ENCODE measurements at places on chromosomes 13 and 19.

DNA sequence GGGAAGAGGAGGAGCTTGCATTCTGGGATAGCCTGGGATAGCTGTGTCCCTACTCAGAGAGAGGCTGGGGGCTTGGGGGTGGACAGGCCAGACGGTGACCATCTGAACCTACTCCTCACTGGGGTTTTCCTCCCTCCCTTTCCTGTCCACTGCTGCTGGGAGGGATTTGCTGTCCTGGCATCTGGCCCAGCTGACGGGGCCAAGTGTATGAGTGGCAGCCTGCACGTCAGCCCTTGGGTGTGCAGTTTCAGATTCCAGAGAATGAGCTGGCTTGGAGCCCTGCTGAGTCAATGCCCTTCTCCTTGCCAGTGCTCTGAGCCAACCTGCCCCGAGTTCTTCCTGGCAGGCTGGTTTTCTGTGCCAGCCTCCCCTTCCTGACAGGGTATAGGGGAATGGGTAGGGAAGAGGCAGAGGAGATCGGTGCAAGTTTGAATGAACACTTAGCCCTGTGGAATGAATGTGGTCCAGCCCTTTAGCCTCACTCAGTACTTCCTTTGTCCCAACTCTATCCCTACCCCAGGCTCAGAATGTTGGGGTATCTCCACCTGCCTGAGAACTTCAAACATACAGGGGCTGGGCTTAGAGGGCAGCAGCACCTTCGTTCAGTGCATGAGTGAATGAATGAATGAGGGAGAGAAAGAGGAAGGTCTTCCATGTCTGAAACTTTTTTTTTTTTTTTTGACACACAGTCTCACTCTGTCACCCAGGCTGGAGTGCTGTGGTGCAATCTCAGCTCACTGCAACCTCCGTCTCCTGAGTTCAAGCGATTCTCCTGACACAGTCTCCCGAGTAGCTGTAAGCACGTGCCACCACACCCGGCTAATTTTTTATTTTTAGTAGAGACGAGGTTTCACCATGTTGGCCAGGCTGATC is 1.8 kb upstream of the ANGPTL4 start:
- DNase-seq, result no peak

GRCh38 chr19:19171821-19172532 is 1.9 kb upstream of the MEF2B start:
- DNase-seq, result no peak

DNA sequence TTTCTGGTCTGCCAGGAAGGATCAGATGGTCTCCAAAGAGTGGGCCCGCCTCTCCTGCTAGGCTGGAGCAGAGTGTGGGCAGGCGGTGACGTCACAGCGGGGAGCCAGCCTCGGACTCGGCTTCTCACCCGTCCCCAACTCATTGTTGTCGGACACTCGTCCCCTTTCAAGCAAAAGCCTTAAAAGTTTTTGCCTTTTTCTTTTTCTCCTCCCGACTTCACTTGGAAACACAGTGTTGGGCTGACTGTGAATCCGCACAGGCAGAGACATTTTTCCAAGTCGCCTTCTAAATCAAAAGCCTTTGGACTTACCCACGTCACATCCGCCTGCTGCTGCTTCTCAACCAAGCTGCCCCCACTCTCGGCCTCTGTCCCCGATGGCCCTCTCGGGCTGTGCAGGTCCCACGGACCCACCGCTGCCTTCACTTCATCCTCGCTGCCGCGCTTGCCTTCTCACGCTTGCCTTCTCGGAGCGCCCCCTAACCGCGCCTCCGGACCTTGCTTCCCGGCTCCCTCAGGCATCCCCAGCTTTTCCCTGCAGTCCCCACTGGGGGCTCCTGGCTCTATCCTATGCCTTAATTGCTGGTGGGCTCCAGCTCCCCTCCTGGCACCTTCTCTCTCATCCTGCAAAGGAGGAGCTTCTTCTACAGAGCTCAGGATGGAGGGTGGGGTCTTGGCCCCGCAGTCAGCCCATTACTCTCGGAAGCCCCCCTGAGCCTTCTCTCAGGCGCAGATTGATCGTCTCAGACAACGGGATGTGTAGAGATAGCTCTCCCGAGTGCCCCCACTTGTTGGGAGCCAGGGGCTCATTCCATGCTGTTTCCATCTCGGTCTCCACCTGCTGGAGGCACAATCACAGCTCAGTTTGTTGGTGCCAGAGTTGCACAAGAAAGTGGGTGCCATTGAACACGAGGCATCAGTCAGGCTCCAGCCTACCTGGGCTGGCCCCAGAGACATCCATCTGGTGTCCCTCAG is 3.9 kb upstream of the ZNF135 start:
- no peak for DNase-seq

DNA sequence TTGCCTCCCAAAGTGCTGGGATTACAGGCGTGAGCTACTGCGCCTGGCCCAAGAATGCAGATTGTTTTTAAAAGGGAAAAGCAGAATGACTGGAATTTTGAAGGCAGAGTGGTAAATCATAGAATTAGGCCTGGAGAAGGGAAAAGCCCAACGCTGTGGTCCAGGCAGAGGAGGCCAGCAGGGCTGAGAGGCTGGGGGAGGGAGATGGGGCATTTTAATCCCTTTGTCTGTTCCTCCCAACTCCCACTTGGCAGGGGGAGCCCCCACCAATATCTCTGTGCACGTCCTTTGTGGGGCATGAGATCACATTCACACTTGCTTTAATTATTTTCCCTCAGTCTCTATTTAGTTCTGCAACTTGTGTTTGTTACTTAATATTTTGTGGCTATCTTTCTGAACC is 54.4 kb upstream of the RANBP3 start:
- no peak for DNase-seq

- DNase-seq, result no peak
These were observed 32.2 kb upstream of the FBL start for GRCh38 chr19:39878398-39878797.

DNA sequence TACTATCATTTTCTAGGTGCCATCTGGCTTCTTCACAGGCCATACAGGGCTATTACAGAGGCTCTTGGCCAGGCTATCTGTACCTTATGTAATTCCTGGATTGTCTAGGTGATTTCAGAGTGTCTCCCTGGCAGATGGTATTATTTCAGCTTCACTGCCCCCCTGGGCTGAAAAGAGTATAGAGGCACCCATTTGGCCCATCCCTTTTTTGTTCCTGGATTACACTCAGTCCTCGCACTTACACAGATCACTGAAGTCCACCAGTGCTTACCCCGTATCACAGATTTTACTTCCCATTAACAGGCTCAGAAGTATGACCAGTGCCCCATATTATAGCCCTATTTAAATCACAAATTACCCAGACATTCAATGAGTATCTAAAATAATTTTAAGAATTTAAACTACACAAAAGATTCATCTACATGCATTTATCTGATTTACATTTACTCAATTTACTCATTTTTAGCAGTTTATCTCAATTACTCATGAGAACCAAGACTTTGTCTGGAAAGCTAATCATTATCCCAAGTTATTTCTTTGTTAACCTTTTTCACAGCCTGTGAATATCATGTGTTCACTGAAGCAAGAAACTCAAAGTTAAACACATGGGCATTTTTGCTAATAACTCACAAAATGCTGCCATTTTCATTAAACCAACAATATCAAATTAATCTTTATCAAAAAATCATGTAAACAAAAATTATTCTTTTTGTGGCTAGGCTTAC is 121.0 kb downstream of the PCDH20 start:
- no peak for DNase-seq

DNA sequence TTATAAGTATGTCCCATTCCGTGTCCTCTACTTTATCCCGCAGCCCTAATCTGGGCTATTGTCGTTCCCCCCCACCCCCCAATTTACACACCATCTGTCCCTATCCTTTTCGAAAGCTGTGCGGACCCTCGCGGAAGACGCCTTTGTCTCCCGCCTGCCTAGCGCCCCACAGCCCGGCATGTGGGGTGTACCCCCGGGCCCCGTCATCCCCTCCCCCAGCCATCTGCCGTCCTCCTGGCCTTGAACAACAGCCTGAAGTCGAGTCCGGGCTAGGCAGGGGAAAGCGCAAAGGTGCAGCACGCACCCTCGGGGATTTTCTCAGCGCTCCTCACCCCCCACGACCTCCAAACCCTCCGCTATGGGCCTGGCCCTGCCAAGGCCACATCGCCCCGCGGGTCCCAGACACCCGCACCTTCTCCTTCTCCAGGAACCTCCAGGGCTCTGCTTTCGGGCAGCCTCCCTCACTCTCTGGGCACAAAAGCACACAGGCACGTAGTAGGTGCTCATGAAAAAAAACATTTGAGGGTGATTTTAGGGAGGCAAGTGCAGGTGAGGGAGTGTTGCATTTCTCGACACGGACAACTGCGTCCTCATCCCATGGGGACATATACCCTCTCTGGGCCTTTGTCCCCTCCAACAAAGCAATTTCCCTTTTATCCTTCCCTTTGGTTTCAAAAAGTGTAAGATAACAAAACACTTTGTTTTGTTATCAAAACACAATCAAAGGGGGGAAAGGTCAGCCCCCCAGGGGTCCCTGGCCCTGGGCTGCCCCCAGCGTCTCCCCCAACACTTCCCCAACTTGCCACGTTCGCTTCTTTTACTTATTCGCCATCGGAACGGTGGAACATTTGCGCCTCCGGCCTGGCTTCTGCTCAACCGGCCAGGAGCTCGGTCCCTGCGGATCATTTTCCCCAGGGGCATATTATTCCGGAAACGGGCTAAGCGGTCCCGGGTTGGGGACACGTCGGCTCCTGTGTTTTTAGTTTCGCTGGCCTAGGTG is 16.4 kb downstream of the CCDC124 start:
- no peak for DNase-seq

All from GM12891 (cell line).